ENCODE measurements at places on chromosomes 5 and 9.

GRCh38 chr5:14305045-14305444 is 161.9 kb downstream of the TRIO start:
- no peak for DNase-seq

- DNase-seq: no peak
Observed at GRCh38 chr9:123406016-123406415, 50.0 kb downstream of the CRB2 start.

- DNase-seq: no peak
Observed at GRCh38 chr5:105945203-105945972, 1725.3 kb downstream of the EFNA5 start.

DNA sequence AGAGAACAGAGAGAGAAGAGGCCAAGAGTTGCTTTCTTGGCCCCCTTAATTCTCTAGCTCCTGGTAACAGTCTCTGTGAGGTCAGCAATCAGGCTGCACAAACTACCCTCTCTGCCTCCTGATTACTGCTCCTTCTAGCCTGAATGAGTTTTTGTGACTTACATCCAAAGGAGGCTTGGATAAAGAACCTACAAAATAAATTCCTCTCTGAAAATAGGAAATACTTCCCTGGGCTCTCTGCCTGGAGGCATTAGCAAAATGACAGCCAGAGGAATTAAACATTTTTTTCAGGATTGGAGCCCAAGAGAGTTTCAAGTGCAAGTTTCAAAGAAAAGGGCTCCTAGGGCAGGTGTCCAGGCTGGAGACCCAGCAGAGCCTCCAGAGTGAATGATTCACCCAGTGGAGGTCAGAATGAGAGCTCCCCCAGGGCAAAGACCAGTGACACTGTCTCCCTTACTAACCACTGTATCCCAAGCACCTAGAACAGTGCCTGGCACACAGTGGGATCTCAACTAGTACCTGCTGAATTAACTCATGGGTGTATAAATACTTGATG is 162.5 kb downstream of the SPOCK1 start:
- no peak for DNase-seq

DNA sequence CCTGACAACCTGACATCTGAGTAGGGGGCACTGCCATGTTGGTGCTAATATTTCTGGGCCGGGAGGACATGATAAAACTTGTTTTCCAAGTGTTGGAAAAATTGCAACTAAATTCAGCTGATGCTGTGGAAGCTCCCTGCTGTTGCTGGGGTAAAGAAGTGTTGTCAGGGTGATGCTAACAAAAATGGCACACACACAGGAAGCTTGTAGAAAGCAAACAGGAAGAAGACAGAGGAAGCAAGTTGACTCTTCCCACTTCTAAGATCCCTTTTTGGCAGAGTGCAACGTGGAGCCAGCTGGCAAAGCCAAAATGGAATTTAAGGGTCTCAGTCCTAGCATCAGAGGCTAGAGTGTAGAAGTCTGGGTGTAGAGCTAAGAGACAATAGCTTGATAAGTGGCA is 11.3 kb upstream of the RIOK2 start:
- no peak for DNase-seq

Data from caudate nucleus (tissue), 63 donors.